Right hindlimb (tissue), 1 donor: ENCODE measurements at places on chromosomes 12 and 14.

GRCh38 chr12:79424109-79424721 lies 266.5 kb downstream of the PAWR start:
- no peak for DNase-seq

GRCh38 chr14:50407111-50407812 lies 10.6 kb upstream of the CDKL1 start:
- DNase-seq, result peak; percentile 64

GRCh38 chr12:108592033-108592909 lies 5.6 kb downstream of the TMEM119 start:
- DNase-seq, result no peak

DNA sequence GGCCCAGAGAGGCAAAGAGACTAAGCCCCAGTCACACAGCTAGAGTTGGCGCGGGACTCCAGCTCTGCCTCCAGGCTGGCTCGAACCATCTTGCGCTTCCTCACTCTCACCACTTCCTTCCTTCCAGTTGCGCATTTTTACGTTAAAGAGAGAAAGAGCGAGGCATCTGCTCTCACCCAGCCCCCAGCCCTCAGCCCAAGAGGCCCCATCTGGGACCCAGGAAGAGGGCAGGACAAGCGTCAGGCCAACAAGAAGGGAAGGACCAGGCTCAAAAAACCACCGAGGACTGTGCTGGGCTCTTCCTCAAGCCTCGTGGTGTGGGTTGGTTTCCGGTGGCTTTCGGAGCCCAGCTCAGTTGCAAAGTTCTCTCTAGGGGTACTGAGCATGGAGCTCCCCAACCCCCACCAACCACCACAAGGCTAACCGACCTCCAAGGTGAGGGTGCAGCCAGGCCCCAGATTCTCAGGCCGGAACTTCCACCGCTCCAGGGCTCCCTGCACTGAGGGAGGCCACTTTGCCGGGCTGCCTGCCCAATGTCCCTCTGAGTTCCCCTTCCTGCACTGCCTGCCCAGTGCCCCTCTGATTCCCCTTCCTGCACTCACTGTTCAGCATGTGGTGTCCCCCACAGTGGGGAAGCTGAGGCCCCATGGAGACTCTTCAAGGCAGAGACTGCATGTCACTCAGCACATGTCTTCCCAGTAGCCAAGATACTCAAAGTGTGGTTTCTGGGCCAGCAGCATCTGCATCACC lies 35.9 kb downstream of the TESC start:
- no peak for DNase-seq

DNA sequence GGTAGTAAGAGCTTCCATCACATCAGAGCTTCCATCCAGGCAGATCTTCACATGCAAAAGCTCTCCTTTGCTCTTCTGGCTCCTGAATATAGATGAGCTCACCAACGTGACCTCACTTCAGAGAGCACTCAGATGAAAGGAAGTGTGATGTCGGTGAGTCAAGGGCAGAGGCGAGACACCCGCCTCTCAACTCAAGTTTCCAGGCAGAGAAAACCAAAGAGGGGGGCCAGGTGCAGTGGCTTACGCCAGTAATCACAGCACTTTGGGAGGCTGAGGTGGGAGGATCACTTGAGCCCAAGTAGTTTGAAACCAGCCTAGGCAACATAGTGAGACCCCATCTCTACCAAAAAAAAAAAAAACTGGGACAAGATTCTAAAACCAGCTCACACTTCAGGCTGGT lies 126.9 kb downstream of the DUSP6 start:
- no peak for DNase-seq

DNA sequence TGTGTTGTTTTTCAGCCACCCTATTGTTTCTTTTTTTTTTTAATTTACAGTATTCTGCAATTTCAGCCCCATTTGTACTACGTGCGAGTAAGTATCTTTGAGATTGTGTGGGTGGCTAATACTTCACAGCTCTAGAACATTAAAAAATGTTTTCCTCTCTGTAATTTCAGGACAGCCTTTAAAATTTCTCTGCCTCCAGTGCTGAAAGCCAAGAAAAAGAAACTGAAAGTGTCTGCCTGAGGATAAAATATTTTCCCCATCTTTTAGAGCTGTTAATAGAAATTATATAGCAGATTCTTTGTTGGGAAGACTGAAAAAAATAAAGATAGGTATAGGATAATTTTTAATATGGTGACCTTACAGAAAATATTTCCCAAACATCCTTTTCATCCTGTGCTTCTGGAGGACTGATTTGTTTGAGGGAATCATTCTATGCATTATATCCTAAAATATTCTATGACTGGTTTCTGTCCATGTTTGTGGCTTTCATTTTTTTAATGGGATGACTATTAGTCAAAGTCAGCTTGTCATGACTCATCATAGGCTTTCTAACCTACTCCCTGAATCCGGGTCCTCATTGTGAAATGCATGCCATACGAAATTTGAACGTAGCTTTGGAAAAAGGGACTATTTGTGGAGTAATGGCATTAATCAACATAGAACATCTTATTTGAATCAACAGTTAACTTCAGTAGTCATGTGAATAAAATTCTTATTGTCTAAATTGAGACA lies 10.8 kb upstream of the TCTN2 start:
- no peak for DNase-seq

- no peak for DNase-seq
Observed at GRCh38 chr14:82398256-82398655, 864.6 kb upstream of the SEL1L start.

GRCh38 chr12:116887244-116887643 lies 6.0 kb upstream of the HRK start:
- DNase-seq, result no peak

- no peak for DNase-seq
Observed at GRCh38 chr12:27252934-27253333, 8.8 kb downstream of the STK38L start.

- peak; percentile 68 for DNase-seq
Observed at GRCh38 chr12:118189741-118190191, 53.8 kb downstream of the PEBP1 start.

- DNase-seq, result no peak
Observed at GRCh38 chr12:131371401-131372170, 339.3 kb upstream of the SFSWAP start.

DNA sequence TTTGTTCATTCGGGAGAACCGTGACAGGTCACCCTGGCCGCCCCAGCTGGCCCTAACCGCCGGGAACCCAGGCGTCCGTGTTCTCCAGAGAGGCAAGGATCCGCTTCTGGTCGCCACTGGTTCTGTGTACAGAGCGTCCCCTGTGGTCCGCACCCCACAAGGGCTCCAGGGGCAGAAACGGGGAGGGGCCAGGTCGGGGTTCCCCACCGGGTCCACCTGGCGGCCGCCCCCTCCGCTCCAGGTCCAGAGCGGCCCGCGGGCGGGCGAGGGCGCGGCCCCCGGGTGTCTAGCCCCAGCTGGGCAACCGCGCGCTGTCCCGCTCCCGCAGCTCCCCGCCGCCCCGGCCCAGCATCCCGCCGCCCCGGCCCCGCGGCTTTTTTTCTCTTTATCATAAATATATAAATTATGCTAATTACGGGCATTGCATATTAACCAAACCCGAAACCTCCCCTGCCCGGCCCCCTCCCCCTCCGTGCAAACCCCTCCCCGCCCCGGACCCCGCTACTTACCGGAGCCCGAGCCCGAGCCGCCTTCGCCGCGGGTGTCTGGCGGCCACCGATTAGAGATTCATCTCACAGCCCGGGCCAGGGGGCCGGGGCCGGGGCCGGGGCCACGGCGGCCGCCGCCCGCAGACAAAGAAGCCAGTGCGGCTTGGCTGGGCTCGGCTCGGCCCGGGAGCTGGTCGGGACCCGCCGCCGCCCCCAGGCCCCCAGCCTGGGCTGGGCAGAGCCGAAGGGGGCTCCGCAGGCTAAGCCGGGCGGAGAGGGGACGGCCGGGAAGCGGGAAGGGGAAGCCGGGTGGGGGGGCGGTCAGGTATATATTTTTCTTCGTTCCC lies 512 bp downstream of the POU6F1 start:
- peak; percentile 68 for DNase-seq

- DNase-seq, result no peak
Observed at GRCh38 chr12:67617629-67618028, 30.9 kb upstream of the DYRK2 start.

GRCh38 chr12:10612984-10613348 lies 443 bp downstream of the MAGOHB start:
- no peak for DNase-seq

DNA sequence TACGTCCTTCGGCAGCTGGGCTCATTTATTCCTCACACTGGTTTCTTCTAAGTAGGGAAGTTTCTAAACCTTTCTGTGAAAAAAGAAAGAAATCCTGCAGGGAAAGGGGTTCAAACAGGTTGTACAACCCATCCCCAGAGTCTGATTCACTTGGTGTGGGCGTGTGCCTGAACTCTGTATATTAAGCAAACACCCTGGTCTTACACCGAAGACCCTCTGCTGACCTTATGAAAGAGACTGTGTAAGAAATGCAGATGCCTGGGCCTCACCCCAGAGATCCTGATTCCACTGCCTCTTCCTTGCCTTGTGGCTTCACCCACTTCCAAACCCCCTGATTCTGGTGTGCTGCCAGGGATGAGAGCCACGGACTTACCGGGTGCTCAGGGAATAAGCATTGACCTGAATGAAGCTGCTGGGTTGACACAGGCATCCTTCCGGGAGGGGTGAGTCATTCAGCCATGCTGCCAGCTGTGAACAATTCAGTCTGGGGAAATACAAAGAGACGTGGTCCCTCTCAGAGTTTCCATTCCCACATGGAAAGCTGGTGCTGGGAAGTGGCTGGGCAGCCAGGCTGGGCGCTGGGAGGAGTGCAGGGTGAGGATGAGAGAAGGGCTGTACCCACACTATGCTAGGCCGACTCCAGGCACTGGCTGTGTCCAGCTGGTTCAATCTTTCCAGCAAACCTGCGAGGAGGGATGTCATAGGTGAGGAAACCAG lies 26.5 kb upstream of the ACTN1 start:
- DNase-seq, result peak; percentile 69

GRCh38 chr12:52232203-52232673 lies 805 bp upstream of the KRT7 start:
- no peak for DNase-seq

DNA sequence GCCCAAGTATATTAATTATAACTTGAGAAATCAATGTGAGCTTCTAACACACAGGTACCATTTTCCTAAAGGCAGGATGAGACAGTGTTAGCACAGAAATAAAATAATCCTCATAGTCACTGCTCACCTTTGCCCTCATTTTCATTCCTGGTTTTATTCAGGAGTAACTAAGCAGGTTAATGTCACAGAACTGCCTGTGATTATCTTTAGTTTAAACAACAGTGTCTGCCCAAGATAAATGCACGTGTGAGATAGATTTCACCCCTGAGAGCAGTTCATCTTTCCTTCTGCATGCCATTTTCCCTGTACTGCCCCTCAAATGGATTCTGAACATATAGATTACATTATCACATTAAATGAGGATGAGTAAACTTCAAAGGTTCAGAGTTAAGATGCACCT lies 250.7 kb downstream of the RMST start:
- no peak for DNase-seq
